Right lobe of liver (tissue), 6 donors: ENCODE measurements at places on chromosomes 1 and 21. TPM values are rescaled to one million over a fixed set of nuclear protein-coding genes. Genes with fewer than 3 reads are reported as not detected.

GRCh38 chr1:223547316-223548114, 118.0 kb downstream of the CAPN8 start:
- no peaks in the 10 kb centered on the region for H3K27me3 ChIP-seq
- DNase-seq = no peak
- no peaks in the 10 kb centered on the region for H3K4me1 ChIP-seq
- no peak overlapping the region for H3K27ac ChIP-seq

DNA sequence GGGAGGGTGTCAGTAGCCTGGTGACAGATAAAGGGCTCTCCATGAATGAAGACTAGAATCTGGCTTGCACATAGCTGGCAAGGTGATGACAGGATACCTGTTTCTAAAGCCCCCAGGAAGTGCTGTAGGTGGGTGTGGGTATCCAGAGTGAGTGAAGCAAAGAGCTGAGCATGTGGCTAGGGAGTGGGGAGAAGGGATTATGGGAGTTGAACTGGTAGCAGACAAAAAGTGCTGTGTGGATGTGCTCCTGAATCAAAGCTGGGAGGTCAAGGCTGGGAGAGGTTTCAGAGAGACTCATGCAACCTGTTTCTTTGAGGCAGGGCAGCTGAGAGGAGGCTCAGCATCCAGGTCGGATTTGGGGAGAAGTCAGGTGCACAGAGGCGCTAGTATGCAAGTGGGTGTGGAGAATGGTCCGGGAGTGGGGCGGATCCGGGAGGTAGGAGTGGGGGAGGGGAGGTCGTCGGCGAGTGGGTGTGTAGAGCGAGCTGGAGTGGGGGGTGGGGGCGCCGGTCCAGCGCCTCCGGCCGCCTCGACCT, 600 bp downstream of the ASTN1 start:
- DNase-seq = no peak
- H3K4me3 ChIP-seq = no peak overlapping the region
- H3K4me1 ChIP-seq = no peaks in the 10 kb centered on the region
- H3K36me3 ChIP-seq = no peaks in the 10 kb centered on the region
- H3K27me3 ChIP-seq = no peaks in the 10 kb centered on the region

- no peak for DNase-seq
- peak overlapping the region; percentile 24 for H3K27ac ChIP-seq
- no peaks in the 10 kb centered on the region for H3K27me3 ChIP-seq
- peak overlapping the region; percentile 72 for H3K4me3 ChIP-seq
Measured at GRCh38 chr21:36155603-36156338, 853 bp upstream of the DOP1B start.

The AADACL3 gene
- not detected for total RNA-seq

The MASP2 gene
- 221 TPM for total RNA-seq

The NUAK2 gene
- total RNA-seq = 0.88 TPM

The SFN gene
- total RNA-seq = not detected

DNA sequence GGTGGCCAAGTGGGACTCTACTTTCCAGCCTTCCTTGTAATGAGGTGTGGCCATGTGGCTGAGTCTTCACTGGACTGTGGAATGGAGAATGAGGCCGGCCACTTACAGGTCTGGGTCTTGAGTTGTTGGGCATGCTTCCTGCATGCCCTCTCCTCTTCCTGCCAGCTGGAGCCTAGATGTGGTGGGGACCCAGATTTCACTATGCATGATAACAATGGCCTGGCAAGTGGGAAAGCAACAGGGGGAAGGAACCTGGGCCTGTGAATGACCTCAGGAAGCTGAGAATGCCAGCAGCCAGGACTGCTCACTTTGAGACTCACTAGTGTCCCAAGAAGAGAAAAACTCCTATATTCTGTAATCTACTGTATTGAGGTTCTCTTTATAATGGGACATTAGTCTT, 8.5 kb upstream of the SLC26A9 start:
- H3K4me3 ChIP-seq = no peak overlapping the region
- no peaks in the 10 kb centered on the region for H3K36me3 ChIP-seq
- H3K27ac ChIP-seq = no peak overlapping the region
- no peak for DNase-seq

DNA sequence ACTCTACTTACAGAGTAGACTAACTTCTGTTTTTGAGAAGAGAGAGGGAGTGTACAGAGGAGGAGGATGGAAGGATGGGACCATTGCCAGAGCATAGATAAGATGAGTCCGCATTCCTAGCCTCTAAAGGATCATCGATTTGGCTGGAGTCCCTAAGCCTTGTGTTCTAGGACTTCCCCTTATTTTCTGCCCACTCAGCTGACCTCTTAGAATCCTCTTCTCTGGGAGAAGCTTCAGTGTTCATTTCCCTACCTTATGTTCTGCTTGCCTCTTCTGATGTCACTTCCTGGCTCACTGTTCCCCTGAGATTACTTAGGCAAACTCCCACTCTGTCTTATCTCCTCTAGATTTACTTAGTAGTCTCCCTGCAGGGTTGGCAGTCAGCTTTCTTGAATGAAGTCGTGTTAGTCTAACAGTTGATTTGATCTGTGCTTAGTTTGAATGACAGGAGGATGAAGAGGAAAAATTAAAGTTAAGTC, 156.7 kb downstream of the SYT2 start:
- H3K27ac ChIP-seq = no peak overlapping the region
- no peaks in the 10 kb centered on the region for H3K27me3 ChIP-seq
- no peak overlapping the region for H3K4me3 ChIP-seq
- H3K4me1 ChIP-seq = no peaks in the 10 kb centered on the region
